ENCODE measurements at places on chromosomes 7 and 10.

- no peak for DNase-seq
Observed at GRCh38 chr7:116139807-116140206, 70.5 kb upstream of the TES start.

GRCh38 chr7:151637781-151638261 is 118.1 kb upstream of the RHEB start:
- no peak for DNase-seq

- no peak for DNase-seq
Observed at GRCh38 chr7:69776611-69777010, 178.3 kb downstream of the AUTS2 start.

- no peak for DNase-seq
Observed at GRCh38 chr10:123309731-123310130, 155.5 kb downstream of the BUB3 start.

GRCh38 chr7:2146676-2147472 is 85.9 kb downstream of the MAD1L1 start:
- no peak for DNase-seq

DNA sequence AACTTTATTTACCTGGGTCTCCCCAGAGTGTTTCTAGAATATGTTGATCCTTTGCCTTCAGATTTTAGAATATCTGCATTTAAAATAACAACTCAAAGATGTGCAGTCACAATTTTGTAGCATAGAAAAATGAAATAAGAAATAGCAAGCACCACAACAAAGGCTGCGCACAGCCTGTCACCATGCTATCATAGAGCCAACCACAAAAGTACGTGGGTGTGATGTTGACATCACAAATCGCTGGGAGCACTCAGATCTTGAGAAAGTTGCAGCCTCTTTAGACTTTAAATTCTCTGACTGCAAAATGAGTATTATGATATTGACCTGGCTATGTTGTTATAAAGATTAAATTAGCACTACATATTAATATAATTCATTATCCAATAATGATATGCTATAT is 177.9 kb downstream of the TNS3 start:
- DNase-seq: no peak

DNA sequence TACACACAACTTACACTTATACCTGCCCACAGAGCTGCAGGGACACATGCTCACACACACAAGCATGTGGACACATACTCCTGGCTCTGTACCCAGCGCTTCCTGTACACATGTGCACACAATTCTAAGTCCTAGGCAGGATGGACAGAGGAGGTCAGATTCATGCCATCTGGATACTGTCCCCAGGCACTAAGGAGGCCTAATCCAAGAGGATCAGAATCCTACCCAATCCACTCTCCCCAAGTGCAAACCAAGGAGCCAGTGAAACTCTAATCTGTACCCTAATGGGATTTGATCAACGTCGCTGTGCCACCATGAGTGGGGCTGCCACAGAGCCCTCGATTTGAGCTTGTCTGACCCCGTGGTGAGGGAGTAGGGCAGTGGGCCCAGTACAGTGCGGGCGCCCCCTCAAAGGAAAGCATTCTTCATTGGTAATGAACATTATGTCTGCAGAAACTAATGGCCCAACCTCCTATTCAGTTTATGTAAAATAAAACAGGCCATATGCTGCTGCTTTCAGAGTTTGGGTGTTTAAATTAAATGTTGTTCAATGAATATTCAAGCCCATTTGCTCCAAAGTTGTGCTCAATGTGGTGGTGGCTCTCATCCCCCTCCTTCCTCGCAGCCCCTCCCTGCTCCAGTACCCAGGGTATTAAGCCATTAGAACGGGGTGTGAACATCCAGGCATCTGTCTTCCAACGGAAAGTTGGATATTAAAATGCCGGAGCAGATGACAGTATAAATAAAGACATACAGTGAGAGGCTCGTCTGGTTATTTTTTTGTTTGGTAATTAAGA is 26.4 kb downstream of the RPS24 start:
- no peak for DNase-seq

Measured in CD4-positive, alpha-beta T cell treated with Interferon gamma for 1 hour (primary cell).